ENCODE measurements at places on chromosomes 7 and 10. TPM values are rescaled to one million over a fixed set of nuclear protein-coding genes. Genes with fewer than 3 reads are reported as not detected.
A peak's percentile ranks its signal among the peaks of the same experiment; 100 is the strongest.

The CALML3 gene
- 15.9 TPM for polyA plus RNA-seq

DNA sequence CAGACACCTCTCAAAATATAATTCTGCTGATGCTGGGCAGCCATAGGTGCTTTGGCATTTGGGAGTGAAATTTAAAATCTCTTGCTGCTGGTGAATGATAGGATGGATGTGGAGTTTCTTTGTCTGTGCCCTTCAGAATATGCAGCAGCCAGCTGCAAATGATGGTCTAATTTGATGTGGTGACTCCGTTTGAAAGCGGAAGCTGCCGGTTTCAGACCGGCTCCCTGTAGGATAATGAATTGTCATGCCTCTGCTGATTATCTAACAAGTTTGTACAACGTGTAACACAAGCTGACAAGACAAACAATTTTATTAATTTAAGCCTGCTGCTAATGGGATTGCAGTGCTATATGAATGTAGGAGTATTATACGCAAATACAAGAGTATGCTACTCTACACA, 103.5 kb downstream of the SND1 start:
- DNase-seq: no peak

The PON3 gene
- polyA plus RNA-seq: 1.9 TPM

The ANKRD22 gene
- 6.5 TPM for polyA plus RNA-seq

The SLC18A3 gene
- not detected for polyA plus RNA-seq

The PPP2R2D gene
- 34.8 TPM for polyA plus RNA-seq

The PTF1A gene
- not detected for polyA plus RNA-seq

The MYL10 gene
- polyA plus RNA-seq: not detected

The EPDR1 gene
- 25.2 TPM for polyA plus RNA-seq

DNA sequence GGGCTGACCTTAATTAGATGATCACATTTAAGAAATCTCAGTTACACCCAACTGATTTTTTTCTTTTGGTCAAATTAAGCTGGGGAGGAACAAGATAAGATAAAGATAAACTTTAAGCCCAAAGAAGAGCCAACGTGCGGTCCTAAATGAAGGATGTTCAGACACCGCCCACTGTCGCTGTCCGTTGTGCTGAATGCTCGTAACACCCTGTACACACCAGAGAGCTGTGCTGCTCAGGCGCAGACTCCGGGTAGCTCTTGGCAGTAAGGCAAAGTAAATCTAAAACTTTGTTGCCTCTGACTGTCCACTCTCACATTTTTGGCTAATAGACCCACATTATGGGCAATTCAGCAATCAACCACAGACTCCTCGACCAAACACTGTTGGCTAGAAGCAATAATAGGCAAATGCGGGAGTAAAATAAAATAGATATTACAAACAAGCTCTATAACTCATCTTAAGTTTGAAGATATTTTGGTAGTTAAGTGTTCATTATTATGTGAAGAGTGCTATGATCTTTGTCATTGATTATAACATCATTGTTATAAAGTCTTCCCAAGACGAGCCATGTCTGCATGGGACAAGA, 57.1 kb downstream of the PLPP4 start:
- DNase-seq: peak; percentile 87

The WIPF3 gene
- 3.8 TPM for polyA plus RNA-seq

DNA sequence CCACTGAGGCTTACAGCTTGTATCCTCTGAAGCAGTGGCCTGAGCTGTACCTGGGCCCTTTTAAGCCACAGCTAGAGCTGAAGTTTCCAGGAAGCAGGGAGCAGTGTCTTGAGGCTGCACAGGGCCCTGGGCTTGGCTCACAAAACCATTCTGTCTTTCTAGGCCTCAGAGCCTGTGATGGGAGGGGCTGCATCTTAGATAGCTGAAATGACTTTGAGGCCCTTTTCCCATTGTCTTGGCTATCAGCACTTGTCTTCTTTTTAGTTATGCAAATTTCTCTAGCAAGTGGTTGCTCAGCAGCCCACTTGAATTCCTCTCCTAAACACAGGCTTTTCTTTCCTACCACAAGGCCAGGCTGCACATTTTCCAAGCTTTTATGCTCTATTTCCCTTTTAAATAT, 864.2 kb downstream of the REEP3 start:
- no peak for DNase-seq

The PRTFDC1 gene
- 6.1 TPM for polyA plus RNA-seq

The TMEM229A gene
- polyA plus RNA-seq: not detected

- DNase-seq: peak; percentile 89
Observed at GRCh38 chr7:1912593-1913465, 242.8 kb downstream of the ELFN1 start.

DNA sequence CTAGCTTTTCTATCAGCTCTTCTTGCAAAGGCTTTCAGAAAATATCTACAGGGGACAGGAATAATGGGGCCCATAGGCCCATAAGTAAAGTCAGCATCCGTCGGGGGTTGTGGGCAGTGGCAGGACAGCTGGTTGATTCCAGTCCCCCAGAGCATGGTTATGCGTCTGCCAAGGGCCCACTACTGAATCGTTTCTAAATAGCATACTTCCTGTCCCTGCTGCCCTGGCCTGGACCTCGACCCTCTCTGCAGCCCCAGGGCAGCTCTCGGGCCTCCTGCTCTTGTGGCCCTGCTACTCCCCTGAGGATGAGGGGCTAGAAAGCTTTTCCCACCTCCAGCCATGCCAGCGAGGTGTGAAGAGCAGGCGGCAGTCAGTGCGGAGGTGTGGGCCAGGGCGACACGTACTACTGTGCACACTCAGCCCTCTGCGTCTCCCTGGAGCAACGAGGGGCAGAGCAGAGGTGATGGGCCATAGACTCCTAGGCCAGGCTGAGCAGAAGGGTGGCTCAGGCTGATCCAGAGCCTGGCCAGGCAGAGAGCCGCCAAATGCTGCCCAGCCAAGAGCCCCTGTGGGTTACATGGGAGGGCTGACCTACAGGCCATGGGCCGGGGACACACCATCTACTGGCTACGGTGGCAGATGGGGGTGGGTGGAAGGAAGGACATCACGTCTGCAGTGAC, 4.7 kb upstream of the OPN4 start:
- DNase-seq: no peak

DNA sequence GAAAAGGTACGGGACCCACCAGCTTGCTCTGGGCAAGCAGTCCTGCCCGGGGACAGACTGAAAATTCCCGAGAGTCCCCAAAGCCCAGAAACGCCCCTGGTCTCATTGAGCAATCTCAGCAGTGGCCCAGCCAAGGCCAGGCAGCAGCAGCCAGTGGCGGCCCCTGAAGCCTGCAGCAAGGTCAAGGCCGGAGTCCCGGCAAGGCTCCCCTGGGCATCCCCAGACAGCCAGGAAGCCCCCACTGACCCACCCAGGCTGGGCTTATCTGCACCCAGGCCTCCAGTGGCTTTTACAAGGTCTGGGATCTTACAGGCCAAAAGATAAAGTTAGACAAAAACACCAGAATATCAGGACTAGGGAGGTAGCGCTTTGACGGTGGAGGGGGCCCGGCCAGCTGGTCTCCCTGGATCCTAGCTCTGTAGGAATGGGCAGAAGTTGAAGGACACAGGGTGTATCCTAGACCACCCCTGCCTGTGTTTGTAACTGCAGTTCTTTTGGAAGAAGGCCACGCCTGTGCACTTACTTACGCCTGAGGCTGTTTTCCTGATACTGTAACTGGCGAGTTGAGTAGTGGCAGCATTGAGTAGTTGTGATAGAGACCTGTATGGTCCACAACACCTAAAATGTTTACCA, 130.5 kb upstream of the NPS start:
- DNase-seq: no peak

The LIPK gene
- not detected for polyA plus RNA-seq

The AGR2 gene
- 15.1 TPM for polyA plus RNA-seq

- DNase-seq: no peak
Observed at GRCh38 chr7:1611708-1612241, 41.9 kb upstream of the PSMG3 start.

DNA sequence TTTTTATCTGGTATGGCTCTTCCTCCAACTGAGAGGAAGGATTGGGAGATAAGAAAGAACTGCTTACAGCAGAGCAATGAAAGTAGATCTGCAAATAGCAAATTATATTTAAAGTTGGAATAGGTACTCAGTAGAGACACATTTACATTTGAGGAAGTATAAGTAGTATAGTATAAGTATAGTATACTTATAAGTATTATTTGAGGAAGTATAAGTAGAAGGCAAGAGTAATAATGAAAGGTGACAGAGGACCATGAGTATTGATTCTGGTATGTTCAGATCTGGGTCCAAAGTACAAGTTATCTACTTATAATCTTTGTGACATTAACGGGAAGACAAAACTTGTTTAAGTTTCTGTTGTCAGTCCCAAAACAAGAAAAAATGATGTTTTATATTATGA, 527.6 kb upstream of the SORCS1 start:
- DNase-seq: no peak

- no peak for DNase-seq
Observed at GRCh38 chr7:44729949-44730590, 18.6 kb upstream of the ZMIZ2 start.

DNA sequence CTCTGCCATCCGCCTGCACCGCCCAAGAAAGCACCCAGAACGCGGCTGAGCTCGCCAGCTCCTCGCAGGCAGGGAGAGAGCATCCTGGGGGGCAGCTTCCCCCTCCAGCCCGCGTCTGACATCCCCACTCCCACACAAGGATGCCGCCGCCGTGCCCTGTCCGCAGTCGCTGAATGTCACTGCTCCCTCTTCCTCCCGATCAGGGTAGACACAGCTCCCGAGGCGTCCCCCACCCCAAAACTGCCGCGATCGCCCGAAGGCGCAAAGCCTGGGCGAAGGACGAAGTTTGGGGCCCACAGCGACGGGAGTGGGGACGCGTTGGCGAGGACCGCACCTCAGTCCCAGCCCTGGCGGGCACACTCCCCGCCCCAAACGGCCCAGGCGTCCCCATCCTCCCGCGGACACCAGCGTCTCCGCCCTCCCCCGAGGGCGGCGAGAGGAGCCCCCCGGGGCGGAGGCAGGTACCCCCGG, 1.5 kb upstream of the KAT6B start:
- DNase-seq: peak; percentile 87

- no peak for DNase-seq
Observed at GRCh38 chr10:117788911-117789310, 246.4 kb downstream of the EMX2 start.

DNA sequence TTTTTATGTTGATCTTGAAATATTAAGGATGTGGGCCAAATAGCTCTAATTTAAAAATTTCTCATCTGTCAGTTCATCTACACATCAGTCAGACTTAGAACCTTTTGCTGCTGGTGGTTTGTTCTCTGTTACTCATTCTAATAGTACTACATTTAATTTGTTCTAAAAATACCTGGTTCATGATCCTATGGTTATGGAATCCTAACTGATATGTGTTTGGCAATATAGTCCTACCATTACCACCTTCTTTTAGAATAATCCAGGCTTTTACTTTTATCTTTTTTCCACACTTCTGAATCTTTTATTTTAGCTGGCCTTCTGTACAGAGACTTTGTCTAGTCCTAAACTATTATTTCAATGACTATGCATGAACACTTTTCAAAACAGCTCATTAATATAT, 116.9 kb downstream of the SVOPL start:
- no peak for DNase-seq

DNA sequence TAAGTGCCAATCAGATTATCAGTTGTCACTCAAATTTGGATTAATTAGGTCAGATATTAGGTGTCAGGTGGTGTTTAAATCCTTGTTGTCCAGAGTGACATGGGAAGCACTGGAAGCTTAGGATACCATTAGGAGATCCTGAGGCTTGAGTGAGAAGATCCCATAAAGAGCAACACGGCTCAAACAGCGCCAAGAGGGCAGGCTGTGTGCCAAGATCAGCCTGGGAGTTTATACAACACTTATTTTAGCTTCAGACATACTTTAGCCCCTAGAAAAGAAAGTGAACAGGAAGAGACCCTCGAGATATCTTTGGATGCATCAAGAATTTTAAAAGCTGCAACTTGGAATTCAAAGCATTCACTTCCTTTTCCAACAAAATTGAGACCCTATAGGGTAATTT, 14.2 kb upstream of the ACTA2 start:
- no peak for DNase-seq

GRCh38 chr10:48545462-48546145, 59.3 kb downstream of the ARHGAP22 start:
- DNase-seq: peak; percentile 45

DNA sequence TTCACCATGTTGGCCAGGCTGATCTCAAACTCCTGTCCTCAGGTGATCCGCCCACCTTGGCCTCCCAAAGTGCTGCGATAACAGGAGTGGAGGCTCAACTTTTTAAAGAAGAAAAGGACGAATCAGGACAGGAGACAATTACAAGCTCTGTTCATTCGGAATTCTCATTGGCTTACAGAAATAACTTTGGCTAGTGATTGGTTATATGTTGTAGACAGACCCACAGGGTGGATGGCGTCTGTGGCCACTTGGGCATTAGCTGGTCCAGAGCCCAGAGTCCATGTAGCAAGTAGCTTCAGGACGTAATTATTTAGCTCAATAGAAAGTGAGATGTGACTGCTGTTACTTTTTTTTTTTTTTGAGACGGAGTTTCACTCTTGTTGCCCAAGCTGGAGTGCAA, 160.5 kb upstream of the TNRC18 start:
- no peak for DNase-seq

GRCh38 chr7:138670594-138670993, 30.6 kb downstream of the SVOPL start:
- no peak for DNase-seq

GRCh38 chr10:112373912-112374338, at the start of gene ACSL5:
Gene ACSL5 (plus strand): TSS chr10:112374116. CDS start chr10:112394947, 20,831 bp downstream.
- DNase-seq: no peak

The LLCFC1 gene
- not detected for polyA plus RNA-seq

GRCh38 chr7:5629941-5630340, 151.5 kb downstream of the RNF216 start:
- DNase-seq: no peak

The PDIA4 gene
- polyA plus RNA-seq: 69.9 TPM

GRCh38 chr7:138773817-138774216, 24.0 kb upstream of the TMEM213 start:
- no peak for DNase-seq

DNA sequence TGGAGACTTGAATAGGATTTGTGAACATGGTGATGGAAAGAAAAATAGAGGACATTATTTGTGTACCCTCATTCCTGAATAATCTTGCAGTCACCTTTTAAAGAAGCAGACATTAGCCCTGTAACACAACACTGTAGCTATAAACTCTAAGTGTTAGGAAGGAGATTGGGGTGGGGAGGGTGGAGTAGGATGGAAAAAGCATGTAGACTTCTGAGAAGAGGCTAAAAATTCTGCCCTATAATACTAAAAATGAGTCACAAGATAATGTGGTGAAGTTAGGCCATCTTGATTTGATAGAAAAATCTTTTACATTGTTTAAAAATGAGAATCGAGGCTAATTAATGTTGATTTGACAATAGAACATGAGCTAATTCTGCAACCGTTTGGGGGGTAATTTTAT, 128.8 kb downstream of the LCOR start:
- DNase-seq: no peak

The GPR146 gene
- 7.6 TPM for polyA plus RNA-seq

The TMEM213 gene
- 96.9 TPM for polyA plus RNA-seq
